ENCODE measurements at places on chromosomes 2 and 18. TPM values are rescaled to one million over a fixed set of nuclear protein-coding genes. Genes with fewer than 3 reads are reported as not detected.

DNA sequence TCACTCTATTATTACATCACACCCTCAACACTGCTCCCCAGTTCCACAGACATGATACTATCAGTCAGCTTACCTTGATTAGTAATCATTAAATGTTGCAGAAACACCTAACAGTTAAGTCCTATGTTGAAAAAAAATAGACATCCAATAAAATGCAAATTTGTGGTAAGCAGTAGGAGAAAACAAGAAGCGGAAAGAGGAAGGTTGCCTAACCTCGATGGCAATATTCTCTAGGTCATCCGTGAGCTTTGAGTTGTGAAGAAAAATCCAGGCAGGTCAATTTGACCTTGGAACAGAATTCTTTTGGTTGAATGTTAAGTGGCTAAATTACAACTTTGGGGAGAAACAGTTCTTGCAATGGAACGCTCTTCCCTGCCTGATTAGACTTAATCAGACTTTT lies 264.4 kb downstream of the AFF3 start:
- DNase-seq, result no peak

- no peak for DNase-seq
Measured at GRCh38 chr18:39946623-39947061, 2008.4 kb upstream of the PIK3C3 start.

- no peak for DNase-seq
Measured at GRCh38 chr2:198080879-198081765, 276.7 kb downstream of the PLCL1 start.

Gene SYT4
- total RNA-seq, result 746 TPM

DNA sequence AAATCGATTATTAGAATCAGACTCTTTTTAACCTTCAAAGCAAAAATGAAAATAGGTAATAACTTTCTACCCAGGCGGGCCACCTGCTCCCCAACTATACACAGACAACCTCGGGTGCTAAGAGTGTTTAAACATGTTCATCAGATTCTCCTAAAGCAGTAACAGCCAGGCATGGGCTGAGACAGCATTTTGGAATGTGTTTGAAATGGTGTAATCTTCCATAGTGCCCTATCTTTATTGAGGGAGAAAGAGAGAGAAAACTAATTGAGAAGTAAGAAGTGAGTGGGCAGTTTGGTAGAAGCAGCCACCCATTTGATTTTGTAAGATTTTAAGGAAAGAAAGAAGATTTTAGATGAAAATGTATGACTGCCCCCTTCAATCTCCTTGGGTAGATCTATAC lies 196.1 kb upstream of the CTAGE1 start:
- no peak for DNase-seq

Gene MGAT5
- 60.3 TPM for total RNA-seq

DNA sequence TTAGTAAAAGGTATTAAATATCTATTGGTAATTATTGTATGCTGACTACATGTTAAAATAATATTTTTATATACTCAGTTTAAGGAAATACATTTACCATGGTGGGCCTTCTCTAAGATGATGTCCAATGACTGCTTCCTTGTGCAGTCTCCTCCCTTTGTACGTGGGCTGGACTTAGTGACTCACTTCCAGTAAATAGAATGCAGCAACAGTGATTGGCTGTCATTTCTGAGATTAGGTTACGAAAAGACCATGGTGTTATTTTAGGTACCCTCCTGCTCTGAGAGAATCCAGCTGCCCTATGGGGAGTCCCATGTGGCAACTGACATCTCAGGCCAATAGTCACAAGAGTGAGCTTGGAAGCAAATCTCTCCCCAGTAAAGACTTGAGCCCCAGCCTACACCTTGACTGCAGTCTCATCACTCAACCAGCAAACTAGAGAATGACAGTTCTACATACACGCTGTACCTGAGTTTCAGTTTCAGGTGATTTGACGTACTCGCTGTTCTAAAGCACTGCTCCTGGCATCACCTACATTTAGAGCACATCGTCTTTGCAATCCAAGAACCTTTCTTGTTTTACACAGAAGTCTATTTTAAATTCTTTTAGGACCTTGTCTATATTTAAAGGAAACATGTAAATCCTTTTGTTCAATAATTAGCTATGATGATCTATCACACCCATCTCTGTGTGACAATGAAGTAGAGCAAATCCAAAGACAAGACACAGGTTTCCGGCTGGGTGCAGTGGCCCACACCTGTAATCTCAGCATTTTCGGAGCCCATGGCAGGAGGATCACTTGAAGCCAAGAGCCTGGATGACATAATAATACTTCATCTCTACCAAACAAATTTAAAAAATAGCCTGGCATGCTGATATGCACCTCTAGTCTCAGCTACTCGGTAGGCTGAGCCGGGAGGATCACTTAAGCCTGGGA lies 87.2 kb downstream of the COBLL1 start:
- no peak for DNase-seq

GRCh38 chr18:9095297-9096006 lies 7.0 kb upstream of the NDUFV2 start:
- DNase-seq, result no peak

Gene RNU2-63P
- total RNA-seq, result not detected

DNA sequence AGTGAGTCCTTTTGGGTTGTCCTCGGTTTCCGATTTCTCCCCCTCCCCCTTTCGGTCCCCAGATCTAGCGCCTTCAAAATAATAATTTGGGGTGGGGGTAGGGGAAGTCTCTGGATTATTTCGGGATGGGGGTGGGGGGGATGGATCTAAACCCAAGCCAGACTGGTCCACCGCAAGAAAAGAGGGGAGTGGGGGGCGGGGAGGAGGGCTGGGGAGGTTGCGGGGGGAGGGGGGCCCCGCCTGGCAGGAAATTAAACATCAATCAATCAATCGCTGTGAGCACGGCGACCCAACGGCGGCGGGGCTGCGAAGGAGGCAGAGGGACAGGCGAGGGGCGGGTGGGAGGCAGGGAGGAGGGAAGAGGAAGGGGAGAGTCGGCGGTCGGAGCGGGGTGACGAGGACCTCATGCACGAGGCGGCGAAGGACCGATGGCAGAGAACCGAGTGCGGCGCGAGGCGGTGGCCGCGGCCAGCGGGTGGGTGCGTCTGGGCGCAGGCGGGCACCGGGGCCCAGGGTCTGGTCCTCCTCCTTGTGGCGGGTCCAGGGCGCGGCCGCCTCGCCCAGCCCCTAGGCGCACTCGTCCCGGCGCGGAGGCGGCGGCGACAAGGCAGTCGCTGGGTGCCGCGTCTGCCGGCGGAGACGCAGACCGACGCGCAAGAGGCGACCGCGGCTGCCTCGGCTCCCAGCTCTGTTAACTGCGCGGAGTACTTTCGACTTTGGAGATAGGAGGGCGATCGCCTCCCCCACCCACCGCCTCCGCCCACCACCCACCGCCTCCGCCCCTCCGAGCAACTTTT lies 468 bp upstream of the SATB2 start:
- DNase-seq, result peak; percentile 34

Gene PPP1CB
- 428 TPM for total RNA-seq

Gene MALL
- total RNA-seq, result 2.9 TPM

- DNase-seq, result no peak
Measured at GRCh38 chr18:69528435-69528834, 127.7 kb downstream of the DOK6 start.

DNA sequence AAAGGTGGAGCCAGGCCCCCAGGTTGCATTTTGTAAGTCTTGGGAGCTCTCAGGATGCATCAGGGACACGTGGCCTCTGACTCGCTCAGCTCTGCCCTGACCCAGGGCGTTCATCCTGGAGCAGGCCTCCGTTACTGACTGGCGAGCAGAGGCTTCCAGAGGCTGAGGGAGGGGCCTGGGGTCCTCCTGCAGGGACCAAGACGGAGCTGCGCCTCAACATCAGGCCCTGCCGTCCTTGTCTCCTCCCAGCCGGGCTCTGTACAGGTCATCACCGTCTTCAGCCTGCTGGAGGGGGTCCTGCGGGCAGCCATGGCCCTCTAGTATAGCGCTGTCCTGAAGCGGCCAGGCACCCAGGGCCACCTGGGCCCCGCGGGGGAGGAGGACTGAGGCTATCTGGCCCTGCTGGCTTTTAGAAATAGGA lies 10.2 kb upstream of the ALPP start:
- DNase-seq, result no peak

- no peak for DNase-seq
Measured at GRCh38 chr2:189297446-189297845, 117.9 kb upstream of the COL5A2 start.

Gene CD8B2
- under 0.01 TPM for total RNA-seq

GRCh38 chr2:71060871-71061270 lies 7.6 kb upstream of the NAGK start:
- DNase-seq, result no peak

Gene POTEI
- total RNA-seq, result under 0.01 TPM

- DNase-seq, result no peak
Measured at GRCh38 chr18:61544178-61544577, 210.9 kb downstream of the CDH20 start.

Gene KCNS3
- 1.6 TPM for total RNA-seq

Gene CLEC4F
- not detected for total RNA-seq

Gene VWA3B
- under 0.01 TPM for total RNA-seq

- no peak for DNase-seq
Measured at GRCh38 chr2:82282111-82282882, 1977.7 kb upstream of the LRRTM1 start.

GRCh38 chr2:183224948-183225347 lies 100.7 kb downstream of the NUP35 start:
- no peak for DNase-seq

DNA sequence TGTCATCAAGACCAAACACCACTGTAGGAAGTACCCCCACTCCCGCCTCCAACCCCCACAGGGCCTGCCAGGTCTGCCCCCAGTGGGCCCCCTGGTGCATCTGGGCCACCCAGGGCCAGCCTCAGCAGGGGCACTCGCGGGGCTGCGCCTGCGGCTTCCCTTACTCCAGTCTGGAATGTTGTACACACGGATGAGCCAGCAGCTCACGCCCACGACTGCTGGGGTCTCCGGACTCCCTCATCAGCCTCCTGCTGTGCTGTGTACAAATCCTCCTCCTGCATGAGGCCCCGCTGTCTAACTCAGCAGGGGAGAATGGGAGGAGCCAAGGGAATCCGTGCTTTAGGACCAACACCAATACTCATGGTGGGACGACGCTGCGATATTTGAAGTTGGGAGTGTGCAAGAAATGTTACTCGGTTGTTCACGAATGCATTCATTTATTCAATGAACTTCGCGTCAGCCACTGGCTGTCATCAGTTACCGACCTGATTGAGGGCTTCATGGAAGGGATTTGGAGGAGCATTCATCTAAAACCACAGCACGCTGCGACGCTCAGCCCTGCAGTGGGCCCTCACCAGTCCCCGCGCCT lies 654 bp upstream of the ASB1 start:
- peak; percentile 70 for DNase-seq

Gene RBM44
- total RNA-seq, result 5.3 TPM

Gene RGPD3
- total RNA-seq, result 1.2 TPM

Gene EML6
- 5.3 TPM for total RNA-seq

DNA sequence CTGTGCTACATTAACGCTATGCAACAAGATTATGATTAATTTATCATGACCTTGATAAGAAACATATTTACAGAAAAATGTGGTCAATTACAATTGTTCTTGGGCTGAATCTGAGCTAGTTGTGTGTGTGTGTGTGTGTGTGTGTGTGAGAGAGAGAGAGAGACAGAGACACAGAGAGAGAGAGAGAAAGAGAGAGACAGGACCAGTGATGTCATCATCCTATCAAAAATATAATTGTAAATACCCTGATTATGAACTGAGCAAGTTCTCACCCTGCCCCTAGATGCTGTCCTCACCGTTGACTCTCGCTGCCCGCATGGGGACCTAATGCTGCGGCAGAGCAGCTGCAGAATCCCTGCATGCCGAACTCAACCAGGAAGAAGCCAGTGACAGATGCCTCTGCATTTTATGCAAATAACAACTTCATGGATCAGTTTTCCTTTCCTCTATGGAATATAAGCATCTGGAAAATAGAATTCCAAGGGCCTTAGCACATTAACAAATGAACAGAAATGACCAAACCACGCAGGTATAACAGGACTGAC lies 512.5 kb downstream of the PLCL1 start:
- DNase-seq, result no peak

GRCh38 chr18:42891705-42892104 lies 223.8 kb downstream of the RIT2 start:
- DNase-seq, result no peak

Gene LHCGR
- total RNA-seq, result under 0.01 TPM

- DNase-seq, result no peak
Measured at GRCh38 chr2:162057426-162057825, 16.6 kb downstream of the DPP4 start.

Gene SULT1C2
- 0.41 TPM for total RNA-seq

GRCh38 chr18:8501044-8501443 lies 108.2 kb upstream of the RAB12 start:
- DNase-seq, result no peak

Gene MORN2
- 17.9 TPM for total RNA-seq

DNA sequence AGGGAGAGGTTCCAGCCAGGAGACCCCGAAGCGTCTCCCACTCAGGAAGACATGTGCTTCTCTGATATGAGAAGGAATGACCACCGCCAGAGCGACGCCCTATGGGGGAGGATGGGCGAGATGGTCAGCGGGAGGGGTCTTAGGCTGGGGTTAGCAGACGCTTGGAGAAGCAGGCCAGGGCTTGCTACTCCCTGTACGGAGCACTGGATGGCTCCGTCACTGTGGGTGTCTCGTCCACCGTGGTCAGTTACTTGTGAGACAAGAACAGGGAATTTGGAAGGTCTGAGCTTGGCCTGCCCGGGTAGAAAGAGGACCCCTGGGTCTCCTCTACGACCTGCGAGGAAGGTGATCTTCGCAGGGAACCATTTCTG lies 39.8 kb downstream of the TMEM18 start:
- no peak for DNase-seq

- no peak for DNase-seq
Measured at GRCh38 chr2:45797451-45798230, 146.2 kb downstream of the PRKCE start.

Gene RETSAT
- 11.8 TPM for total RNA-seq

DNA sequence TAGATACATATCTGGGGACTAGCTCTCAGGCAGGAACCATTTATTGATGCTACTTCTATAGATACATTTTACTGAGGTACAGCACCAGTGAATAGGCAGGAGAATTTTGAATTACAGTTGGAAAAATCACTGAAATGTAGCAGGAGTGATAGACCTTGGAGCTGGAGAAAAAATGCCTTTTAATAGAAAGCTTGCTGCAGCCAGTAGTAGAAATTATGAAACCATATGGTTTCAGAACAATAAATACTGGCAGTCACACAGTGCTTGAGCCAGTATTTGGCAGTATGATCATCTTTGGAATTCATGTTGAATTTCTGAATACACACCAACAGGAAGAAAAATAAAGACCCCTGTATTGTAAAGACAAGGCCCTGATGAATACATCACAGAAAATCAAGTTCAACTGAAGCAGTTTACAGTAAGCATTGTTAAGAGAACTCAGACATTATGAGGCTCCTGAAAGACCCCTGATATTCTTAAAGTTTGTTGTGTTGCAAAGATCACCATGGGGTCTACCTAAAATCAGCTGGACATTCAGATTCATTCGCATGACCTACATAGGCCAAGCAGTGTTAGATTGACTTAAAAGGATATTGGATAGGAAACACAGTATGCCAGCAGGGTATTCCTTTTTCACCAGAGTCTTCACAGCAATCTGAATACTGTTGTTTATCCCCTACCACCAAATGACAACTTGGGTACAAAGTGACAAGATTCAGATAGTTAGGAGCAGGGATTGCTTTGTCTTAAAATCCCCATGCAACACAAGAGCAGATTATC lies 139.0 kb downstream of the EHBP1 start:
- no peak for DNase-seq

Gene CPO
- not detected for total RNA-seq

Gene DYSF
- total RNA-seq, result 0.82 TPM

- no peak for DNase-seq
Measured at GRCh38 chr2:37629529-37629928, 41.9 kb downstream of the CDC42EP3 start.

GRCh38 chr2:197168705-197169104 lies 141.9 kb downstream of the ANKRD44 start:
- DNase-seq, result peak; percentile 37

Measured in frontal cortex (tissue), 4 donors.